Esophagus squamous epithelium (tissue), 5 donors: ENCODE measurements at places on chromosomes 7 and 10.

DNA sequence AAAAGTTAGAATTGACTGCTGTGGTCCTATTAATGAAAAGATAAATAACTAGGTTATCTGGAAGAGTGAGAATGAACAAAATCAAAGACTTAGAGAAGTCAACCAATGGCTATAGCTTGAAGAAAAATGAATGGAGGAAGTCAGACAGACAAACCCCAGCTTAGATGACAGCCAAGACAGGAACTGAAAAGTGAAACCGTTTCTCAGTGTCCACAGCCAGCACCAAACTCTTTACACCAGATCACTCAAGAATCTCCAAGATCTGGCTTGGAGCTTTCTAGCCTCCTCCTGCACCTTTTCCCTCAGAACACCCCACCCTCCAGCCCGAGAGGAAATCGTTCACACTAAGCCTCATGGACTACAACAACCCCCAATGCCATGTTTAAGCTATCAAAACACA is 167.0 kb downstream of the SFMBT2 start:
- DNase-seq, result no peak

DNA sequence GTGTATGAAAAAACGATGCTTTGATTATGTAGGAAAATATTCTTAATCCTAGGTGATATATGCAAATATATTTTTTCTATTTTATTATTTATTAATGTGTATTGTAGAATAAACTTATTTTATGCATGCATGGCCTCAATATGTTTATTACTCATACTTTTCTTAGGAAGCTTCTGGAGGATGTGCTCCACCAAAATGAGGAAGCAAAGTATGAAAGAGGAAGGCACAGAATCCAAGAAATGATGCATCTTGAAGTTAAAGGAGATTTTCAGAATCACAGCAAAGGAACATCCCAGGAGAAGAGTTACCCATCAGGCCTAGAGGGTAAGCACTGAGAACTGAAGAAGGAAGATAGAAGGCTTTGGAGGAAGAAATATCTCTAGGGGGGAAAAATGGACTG is 35.0 kb upstream of the MRPS16 start:
- DNase-seq, result no peak

DNA sequence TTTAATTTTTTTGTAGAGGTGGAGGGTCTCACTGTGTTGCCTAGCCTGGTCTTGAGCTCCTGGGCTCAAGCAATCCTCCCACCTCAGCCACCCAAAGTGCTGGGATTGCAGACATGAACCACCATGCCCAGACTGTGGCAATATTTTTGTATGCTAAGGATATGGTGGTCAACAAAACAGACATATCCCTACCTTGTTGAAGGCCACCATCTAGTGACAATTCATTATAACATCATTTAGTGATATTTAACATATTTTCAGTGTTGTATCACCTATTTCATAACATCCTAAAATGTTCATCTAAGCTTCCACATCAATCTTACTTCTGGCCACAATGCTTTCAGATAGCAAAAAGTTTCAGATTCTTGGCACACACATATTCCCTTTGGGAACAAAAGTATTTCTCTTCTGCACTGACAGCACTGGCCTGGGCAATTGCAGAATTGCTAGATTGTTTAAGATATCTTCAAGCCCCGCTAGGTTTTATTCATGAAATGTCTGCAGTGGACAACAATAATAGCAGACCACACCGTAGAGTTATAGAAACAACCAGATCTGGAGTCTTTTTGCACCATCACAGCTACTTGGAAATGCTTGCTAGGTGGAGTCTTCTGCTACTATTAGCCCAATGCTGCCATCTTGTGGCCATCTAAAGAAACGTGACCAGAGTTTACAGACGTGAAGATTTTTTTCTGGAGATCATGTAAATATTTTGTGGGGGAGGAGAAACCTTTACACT is 58.4 kb downstream of the DNAJC12 start:
- DNase-seq, result no peak

GRCh38 chr10:85902051-85902450 is 464.5 kb downstream of the GRID1 start:
- DNase-seq, result no peak

GRCh38 chr7:18353339-18353738 is 142.2 kb upstream of the HDAC9 start:
- no peak for DNase-seq
